ENCODE measurements at places on chromosomes 6 and 20.
A peak's percentile ranks its signal among the peaks of the same experiment; 100 is the strongest.

DNA sequence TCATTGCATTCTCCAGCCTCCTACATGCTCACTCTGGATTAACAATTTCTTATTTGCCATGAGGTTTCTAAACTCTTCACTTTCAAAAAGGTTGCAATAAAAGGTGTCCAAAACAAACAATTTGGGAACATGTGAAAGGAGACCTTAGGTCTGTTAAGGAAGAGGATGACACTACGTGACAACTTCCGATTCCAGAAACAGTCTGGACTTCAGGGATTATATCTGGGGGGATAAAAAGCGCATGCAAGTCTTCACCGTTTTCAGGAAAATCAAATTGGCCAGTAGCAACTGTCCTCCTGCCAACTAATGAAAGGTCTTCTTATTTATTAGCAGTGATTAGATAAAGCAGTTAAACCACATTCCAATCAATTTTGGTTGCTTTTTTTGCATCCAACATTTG is 1.8 kb downstream of the ZDHHC14 start:
- no peak for DNase-seq

- DNase-seq = no peak
Measured at GRCh38 chr6:140586426-140587061, 1212.1 kb upstream of the CITED2 start.

DNA sequence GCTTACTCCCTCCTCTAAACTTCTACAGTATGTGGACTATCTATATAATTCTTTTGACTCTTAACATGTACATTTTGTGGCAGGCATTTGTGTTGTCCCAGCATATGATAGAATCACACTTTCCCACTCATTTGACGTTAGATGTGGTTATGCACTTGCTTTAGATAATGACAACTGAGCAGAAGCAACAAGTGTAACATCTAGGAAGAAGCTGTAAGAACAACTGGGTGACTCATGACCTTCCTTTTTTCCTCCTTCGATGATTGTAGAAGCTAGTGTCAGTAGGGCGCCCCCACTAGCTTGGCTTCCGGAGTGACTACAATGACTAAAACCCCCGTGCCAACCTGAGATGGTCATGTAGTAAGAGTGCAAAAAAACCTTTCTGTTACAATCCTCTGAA is 74.6 kb upstream of the CEP85L start:
- peak; percentile 62 for DNase-seq

DNA sequence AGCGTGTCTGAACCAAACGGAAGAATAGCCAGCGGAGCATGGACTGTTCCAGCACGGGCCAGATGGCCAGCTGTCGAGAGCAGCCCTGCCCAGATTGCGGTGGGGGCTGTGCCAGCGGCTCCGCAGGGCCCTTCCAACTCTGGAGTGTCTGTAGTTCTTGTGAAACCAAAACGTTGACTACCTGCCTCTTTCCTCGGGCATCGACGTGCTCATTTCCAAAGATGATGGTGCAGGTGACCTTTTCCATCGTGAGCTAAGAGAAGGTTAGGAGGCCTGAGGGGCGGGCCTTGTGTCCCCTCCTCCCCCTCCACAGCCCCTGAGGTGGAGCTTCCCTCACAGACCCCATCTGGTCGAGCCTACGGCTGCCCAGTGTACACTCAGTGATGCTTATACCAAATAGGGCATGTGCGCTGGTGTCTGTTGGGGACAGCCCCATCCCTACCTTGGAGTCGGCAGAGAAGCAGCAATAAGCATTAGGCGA is 12.9 kb upstream of the C20orf144 start:
- DNase-seq = no peak

GRCh38 chr20:10898552-10898951 is 224.8 kb upstream of the JAG1 start:
- DNase-seq = no peak

- DNase-seq = no peak
Measured at GRCh38 chr20:62898093-62898964, 28.0 kb downstream of the DIDO1 start.

GRCh38 chr6:132937466-132937906 is 123.1 kb downstream of the RPS12 start:
- DNase-seq = no peak

DNA sequence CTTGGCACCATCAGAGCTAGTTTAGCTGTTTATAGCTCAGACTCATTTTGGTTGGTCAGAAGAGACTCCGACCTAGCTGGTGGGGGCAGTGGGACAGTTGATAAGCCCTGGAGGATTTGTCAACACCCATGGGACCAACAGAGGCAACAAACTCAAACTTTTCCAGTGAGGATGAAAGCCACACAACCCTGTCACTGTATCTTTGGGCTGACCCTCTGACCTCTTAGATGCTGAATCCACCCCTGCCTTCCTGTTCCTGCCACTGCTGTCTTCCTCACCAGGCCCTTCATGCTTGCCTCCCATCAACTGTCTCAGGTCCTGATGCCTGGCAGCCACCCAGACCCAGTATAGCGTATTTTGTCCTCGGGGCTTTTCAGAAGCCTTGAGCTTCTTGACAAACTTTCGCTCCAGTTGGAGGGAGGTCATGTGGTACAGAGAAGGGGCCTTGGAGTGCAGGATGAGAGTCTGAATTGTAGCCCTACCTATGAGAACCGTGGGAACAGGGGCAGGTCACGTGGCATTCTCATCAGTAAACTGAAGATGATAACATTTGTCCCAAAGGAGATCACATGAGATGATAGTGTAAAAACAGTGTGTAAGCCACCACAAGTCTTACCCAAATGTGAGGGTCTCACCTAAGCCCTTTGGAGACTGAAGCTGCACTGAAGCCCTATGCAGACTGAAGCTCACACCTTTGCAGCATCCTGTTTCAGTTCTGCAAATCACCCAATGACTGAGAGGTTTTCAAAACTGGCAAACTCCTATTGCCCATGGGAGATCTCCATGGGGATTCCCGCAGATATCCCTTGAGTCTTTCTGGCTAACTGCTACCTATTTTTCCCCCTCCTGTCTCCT is 72.0 kb upstream of the F13A1 start:
- DNase-seq = no peak

DNA sequence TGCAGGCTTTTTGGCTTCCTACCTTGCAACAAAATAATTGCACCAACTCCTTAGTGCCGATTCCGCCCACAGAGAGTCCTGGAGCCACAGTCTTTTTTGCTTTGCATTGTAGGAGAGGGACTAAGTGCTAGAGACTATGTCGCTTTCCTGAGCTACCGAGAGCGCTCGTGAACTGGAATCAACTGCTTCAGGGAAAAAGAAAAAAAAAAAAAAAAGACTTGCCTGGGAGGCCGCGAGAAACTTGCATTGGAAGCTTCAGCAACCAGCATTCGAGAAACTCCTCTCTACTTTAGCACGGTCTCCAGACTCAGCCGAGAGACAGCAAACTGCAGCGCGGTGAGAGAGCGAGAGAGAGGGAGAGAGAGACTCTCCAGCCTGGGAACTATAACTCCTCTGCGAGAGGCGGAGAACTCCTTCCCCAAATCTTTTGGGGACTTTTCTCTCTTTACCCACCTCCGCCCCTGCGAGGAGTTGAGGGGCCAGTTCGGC is 420 bp downstream of the SOX4 start:
- DNase-seq = no peak

DNA sequence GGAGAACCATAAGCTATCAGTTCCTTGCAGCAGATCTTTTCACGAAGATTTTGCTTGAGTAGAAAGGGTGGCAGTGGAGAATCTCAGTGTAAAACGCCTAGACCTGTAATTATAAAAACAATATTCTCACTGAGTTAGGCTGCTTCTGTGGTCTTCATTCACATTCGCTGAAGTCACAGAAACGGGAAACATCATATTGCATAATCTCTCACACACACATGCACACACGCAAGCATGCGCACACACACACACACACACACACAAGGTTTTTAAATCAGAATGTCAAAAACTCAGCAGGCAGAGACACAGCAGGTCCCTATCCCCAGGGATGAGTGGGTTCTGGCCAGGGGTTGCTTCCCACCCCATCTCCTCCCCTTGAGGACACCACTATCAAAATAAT is 175.5 kb downstream of the ATXN1 start:
- DNase-seq = no peak

- DNase-seq = no peak
Measured at GRCh38 chr6:148423133-148423532, 80.5 kb downstream of the SASH1 start.

DNA sequence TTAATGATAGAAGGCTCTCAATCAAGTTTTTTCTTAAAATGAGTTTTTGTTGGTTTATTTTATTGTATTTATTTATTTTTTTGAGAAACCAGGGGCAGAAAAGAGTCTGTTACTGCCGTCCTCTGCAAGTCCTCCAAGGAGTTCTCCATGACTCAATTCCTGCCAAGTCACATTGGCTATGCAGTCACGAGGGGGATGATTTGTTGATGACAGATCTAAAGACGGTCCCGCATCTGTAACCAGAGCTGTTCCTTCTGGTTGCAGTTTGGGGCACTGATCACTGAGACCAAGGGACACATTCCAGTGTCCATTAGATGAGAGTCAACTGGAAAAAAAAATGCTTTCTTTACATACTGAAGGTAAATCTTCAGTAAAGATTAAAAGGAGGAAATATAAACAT is 13.9 kb upstream of the TSHZ2 start:
- no peak for DNase-seq

- DNase-seq = peak; percentile 73
Measured at GRCh38 chr6:107716688-107717089, 107.4 kb downstream of the SCML4 start.

GRCh38 chr20:15654208-15654649 is 919.0 kb downstream of the KIF16B start:
- no peak for DNase-seq

DNA sequence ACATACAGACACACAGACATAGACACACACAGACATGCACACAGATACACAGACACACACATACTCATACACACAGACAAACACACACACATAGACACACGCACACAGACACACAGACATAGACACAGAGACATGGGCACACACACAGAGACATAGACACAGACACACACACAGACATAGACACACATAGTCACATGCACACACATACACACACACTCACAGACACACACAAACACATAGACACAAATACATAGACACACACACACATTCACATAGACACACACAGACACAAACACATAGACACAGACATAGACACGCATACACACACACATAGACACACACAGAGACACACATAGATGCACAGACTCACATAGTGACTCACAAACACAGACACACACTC is 13.5 kb downstream of the FOXF2 start:
- no peak for DNase-seq

- DNase-seq = no peak
Measured at GRCh38 chr20:44796311-44796710, 14.0 kb downstream of the RIMS4 start.

- no peak for DNase-seq
Measured at GRCh38 chr6:127366282-127367022, 23.0 kb upstream of the ECHDC1 start.

DNA sequence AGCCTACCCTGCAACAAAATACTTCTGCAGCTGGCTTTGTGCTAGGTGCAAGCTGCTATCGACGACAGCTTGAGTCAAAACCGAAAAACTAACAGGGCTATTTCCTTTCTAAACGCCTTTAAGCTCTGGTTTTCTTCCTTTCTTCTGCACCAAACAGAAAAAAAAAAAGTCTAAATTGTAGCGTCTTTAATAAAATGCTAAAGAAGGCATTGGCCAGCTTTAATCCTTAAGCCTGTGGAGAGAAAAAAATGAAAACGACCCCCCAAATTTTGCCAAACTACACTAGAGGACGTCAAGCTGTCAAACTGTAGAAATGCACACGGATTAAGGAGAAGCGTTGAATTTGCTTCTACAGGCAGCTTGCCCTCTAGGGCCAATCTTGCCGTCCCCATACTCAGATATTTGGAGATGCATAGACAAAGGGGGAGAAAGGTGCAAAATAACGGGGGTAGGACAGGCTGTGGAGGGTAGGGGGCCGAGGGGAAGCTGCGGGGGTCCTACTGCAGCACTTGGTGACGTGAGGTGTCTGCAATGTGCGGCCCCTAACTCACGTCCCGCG is 1.4 kb upstream of the NRN1 start:
- no peak for DNase-seq

DNA sequence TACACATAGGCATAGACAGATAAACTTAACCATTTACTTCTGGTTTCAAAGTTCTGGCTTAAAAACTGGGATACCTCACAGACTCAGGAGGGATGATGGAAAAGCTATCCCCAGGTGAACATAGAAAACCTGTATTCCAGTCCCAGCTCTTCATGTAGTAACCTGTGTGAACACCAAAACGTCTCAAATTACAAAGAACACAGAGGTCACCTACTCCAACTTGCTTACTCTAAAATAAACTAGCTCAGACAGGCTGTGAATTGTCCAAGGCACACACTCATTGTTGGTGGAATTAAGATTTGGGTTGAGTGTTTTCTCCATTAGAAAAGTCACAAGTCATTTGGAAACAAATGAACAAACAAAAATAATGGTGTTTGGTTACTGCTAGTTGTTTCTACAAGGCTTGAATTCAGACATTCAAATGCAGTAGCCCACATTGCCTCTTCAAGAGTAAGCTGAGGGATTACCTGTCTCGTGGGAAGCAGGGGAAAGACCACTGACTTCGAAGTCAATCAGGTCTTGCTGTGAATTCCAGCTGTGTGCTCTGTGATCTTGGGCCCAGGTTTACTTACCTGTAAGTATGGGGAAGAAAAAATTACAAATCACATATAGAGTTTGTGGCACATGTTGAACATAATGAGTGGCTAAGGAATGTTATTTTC is 48.2 kb upstream of the LRRC1 start:
- no peak for DNase-seq

DNA sequence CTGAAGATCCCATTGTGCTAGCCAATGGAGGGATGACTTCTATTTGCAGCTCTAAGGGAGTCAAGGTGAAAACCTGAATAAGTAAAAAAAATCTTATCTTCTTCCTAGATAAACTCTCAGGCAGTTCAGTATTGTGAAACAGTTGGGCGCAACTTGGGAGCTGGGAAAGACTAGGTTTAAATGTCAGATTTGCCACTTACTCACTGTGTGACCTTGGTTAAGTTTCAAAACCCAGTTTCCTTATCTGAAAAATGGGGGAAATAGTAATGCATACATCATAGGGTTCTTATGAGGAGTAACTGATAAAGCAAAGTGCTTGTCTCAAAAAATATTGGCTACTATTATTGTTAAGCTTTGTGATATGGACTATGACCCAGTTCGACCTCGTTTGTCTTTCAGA is 88.8 kb downstream of the CD83 start:
- DNase-seq = no peak

DNA sequence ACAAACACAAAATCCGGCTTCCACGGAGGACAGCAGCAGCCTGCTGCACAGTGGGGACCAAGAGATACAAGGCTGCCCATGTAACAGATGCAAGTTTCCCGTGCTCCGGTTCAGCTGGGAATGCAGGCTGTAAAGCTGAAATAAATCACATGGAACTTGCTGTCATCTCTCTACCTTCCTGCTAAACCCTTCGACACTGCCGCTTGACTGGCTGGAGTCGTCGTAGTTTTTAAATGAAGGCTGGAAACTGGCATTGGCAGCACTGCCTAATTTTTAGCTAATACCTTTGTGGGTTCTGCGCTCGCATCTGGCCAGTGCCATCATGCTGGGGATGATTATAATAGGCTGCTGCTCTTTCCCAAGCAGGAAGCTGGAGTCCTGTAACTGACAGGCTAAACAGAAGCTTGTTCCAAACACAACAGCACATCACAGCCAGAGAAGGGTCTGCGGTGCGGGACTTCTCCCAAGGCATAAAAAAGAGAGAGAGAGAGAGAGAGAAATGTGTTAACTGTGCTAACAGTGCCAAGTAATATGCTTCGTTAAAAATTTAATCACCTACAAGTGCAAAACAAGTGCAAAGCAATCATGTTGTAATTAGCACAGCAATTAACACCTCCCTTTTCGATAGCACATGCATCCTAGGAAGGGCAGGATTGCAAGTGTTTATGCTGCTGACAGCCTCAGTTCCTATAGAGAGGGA is 146.1 kb downstream of the TFAP2A start:
- no peak for DNase-seq

- DNase-seq = no peak
Measured at GRCh38 chr20:23566199-23566932, 1.9 kb downstream of the CST9L start.

Data from stimulated activated naive CD4-positive, alpha-beta T cell treated with Interleukin-2 at 50 U/mL for 16 hours (primary cell).